ENCODE measurements at places on chromosomes 6 and 20.
A peak's percentile ranks its signal among the peaks of the same experiment; 100 is the strongest.

- no peak for DNase-seq
Measured at GRCh38 chr6:96878143-96878542, 19.5 kb downstream of the NDUFAF4 start.

DNA sequence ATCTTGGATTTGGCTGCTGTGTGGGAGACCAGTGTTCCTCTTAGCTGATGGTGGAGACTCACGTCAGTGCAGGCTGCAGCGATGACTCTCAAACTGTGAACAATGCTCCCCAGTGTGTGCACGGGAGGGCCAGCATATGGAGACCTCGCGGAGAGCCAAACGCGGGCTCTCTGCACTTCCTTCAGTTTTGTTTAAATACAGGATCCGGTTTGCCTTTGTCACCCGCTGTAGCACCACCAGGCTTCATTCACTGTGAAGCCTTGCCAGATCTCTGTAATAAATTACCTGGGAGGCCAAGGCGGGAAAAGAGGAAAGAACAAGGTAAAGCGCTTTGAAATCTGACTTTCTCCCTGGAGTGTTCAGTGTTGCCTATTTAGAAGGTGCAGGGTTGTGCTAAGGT is 30.7 kb upstream of the TMEM14A start:
- DNase-seq = no peak

DNA sequence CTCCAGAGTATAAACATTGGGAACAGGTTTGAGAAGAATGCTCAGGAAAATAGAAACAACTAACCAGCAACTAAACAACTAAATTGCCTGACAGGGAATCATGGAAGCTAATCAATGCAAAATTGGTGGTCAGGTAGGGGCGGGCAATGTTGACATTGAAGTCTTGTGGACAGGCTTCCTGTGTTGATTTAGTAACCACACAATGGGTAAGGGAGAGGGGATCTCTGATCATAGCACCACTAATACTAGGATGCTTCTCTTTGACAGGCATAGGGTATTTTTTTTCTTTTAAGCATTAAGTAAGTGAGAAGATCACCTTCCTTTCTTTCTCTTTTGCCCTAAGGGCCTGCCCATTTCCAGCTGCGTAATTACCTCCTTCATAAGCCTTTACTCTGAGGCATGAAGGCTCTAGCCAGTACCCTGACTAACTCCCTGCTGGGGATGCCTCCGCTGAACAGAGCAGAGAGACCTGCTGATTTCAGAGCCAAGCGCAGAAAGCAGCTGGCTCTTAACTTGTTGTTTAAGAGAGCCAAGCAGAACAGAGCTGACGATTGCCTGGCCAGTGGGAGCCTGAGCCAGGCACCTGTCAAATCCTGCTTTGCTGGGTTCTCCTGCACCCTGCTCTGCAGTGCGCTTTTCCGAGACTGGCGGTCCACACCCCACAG is 118.7 kb downstream of the BMP2 start:
- DNase-seq = no peak

- DNase-seq = no peak
Measured at GRCh38 chr6:90502866-90503407, 83.9 kb downstream of the MAP3K7 start.

- no peak for DNase-seq
Measured at GRCh38 chr6:52337633-52338290, 24.2 kb upstream of the PAQR8 start.

- DNase-seq = no peak
Measured at GRCh38 chr20:13094976-13095375, 86.2 kb downstream of the SPTLC3 start.

GRCh38 chr6:15363164-15363522 is 117.3 kb downstream of the JARID2 start:
- DNase-seq = no peak

GRCh38 chr20:5945963-5946362 is 4.4 kb downstream of the TRMT6 start:
- no peak for DNase-seq

DNA sequence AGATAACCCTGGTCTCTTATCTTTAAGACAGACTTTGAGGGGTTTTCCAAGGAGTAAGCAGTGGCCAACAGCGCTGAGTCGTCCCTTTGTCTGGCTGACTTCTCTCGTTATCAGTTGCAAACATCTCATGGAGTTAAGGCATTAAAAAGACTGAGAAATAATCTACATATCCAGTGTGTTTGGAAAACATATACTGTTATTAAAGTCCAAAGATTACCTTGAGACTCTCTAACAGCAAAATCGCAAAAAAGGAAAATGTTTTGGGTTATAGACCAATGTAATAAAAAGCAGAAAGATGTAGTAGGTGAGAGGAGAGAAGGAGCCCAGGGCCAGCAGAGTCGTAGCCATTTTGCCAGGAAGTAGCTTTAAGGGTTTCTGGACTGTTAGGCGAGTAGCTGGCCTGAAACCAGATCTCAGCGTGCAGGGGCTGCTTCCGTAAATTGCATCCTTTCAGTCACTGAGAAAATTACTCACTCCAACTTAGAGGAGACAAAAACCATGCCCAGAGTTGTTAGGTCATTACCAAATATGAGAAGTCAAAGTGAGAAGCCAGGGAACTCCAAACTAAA is 24.6 kb downstream of the MYLK4 start:
- no peak for DNase-seq

- DNase-seq = no peak
Measured at GRCh38 chr6:56856036-56856580, 98.8 kb upstream of the BEND6 start.

DNA sequence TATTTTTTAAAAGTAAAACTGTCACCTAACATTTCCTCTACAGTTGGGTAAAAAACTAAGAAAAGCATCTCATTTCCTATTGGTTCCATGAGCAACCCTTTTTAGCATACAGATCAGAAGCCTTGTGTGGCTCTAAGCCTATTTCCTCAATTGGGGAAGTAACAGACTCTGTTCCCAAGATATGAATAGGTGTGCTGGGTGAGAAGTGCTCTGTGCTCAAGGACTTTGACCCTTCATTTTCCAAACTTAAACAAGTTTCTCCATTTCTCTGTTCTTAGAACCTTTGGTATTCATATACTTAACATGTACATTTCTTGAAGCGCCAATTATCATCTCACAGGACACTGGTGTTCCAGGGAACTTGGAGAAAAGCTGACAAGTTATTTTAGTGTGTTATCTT is 24.1 kb downstream of the CARMIL1 start:
- DNase-seq = no peak

DNA sequence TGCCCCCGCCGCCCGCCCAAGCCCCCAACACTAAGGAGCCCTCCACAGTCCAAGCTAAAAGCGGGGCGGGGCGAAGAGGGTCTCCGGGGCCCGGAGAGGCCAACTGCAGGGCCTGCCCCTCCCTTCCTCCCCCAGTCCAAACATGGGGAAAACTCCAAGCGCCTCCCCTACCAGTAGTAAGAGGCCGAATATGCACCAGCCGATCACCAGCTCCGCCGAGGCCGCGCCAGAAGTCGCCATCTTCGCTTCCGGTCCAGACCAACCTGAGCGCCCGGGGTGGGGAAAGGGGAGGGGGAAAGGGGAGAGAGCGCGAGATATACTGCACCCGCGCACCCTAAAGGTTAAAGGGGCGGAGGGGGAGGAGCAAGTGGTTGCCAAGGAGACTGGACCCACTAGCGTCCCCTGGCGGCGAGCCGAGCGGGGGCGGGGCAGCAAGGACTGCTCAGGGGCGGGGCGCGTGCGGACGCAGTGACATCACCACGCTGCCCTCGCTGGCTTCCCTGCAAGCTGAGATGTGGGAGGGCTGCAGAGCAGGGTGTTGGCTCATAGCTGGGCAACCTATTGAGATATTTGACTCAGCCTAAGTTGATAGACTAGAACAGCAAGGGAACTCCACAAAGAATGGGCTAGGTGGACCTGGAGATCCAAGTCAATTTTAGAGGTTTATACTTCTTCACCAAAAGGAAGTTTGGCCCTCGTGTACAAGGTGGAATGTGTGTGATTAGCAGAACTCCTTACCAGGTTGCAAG is at the start of gene LMBRD1:
Gene LMBRD1 (minus strand): TSS at position 369 of the 749 bp plus-strand sequence. CDS start 129 bp downstream, at position 240.
- DNase-seq = peak; percentile 96

- DNase-seq = peak; percentile 76
Measured at GRCh38 chr6:42781796-42782688, at the start of gene BICRAL. Gene BICRAL (plus strand): TSS chr6:42782052. CDS start chr6:42822023, 39,971 bp downstream.

- no peak for DNase-seq
Measured at GRCh38 chr6:146434732-146435390, 108.8 kb upstream of the RAB32 start.

GRCh38 chr20:50356525-50356885 is 153.7 kb upstream of the PTPN1 start:
- no peak for DNase-seq

- DNase-seq = no peak
Measured at GRCh38 chr6:88629838-88630494, 333.5 kb downstream of the RNGTT start.

- DNase-seq = no peak
Measured at GRCh38 chr20:57322476-57322875, 7.1 kb upstream of the SPO11 start.

DNA sequence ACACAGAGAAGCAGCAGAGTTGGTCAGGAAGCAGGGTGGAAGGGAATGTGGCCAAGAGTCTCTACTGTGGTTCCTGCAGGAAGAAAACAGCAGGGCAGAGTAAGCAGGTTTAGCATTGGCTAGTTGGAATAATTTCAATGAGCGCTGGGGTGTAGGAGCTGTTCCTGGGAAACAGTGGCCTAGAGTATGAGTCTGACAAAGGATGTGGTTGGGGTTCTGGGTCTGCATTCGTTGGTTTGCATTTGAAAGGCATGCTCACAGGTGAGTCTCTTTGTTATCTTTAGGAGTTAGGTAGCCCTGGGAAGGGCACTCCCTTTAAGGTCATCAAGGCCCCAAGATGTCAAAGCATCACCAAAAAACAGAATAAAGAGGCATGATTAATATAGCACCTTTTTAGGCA is 911.6 kb upstream of the SLC35B3 start:
- DNase-seq = no peak

DNA sequence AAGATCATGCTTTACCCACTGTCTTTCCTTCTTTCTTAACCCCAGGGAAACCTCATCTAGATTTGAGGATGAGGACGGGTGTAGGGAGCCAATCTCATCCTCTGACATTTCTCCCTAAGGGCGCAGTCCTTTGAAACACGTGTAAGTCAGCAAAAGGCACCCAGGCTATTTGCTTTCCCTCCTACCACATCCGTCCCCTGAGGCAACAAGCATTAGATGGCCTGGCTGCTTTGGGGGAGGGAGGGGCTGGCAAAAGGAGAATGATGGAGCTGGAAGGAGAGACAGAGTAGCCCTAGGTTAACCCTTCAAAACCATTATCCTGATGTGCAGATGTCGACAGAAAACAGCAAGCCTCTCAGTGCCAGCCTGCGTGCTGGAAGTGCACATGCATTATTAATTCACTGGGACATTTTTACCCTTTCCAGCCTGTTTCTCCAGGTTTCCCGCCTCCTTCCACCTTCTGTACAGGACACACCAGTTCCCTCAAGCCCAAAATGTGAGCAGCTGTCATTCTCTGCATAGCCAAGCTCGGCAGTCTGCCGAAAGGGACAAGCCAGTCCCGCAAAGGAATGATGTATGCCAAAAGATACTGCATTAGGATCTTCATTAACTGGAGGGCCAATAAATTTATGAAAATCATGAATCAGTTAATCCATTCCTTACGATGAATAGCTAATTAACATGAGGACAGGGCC is 547.2 kb downstream of the CD83 start:
- DNase-seq = no peak

GRCh38 chr6:21102624-21103023 is 490.9 kb upstream of the SOX4 start:
- no peak for DNase-seq

GRCh38 chr6:161351858-161352257 is 78.0 kb upstream of the AGPAT4 start:
- no peak for DNase-seq

- DNase-seq = no peak
Measured at GRCh38 chr20:32029561-32029960, 19.3 kb downstream of the CCM2L start.

GRCh38 chr6:44627883-44628271 is 240.4 kb downstream of the CDC5L start:
- no peak for DNase-seq

DNA sequence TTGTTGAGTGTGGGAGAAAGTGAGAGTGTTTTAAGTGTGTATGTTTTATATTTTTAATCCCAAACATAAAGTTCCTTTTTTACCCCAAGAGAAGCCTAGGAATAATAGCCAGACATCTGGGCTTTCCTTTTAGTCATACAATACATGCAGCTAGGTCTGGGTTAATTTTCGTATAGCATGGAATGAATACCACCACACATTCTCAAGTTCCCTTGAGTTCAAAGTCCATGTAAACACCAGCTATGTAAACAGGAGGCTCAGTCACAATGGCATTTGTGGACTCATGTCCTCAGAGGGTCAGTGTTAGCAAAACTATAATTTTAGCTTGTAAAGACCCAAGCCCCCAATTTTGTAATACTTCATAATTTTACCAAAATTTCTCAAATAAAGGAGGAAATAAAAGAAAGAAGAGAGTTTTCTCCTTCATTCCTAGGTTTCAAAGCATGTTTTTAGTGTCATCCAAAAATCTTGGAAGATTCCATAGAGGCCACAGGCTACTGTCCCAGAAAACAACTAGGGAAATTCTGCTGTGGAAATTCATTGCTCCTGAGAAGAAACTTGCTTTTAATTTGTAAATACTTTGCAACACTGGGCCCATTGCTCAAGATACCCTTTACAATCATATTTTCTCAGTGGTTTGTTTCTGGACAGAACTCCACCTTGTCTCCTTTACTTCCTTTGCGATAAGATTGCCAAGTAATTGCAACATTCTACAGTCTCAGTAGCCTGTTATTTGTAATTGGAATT is 671.2 kb downstream of the COL12A1 start:
- no peak for DNase-seq

GRCh38 chr20:38728191-38728781 is 4.0 kb downstream of the SLC32A1 start:
- DNase-seq = no peak

- DNase-seq = no peak
Measured at GRCh38 chr6:89311853-89312531, 3.1 kb downstream of the GABRR2 start.

DNA sequence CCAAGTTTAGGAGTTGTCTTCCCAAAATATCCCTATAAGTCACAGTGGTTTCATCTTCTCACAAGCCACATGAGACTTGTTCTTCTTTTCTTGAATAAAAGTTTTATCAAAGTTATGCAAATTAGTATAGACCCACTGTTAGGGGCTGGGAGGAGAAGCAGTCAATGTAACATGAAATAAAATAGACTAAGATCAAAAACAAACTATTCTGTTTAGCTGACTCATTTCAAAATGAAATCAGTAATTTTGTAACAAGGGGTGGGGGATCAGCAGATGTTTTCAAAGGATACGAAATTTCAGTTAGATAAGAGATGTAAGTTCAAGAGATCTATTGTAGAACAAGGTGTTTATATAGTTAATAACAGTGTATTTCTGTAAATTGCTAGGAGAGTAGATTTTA is 339.6 kb upstream of the PRDM1 start:
- no peak for DNase-seq

- no peak for DNase-seq
Measured at GRCh38 chr6:16854986-16855385, 93.7 kb upstream of the ATXN1 start.

GRCh38 chr6:14520029-14520428 is 402.5 kb downstream of the CD83 start:
- no peak for DNase-seq

- no peak for DNase-seq
Measured at GRCh38 chr6:105272786-105273185, 93.0 kb upstream of the POPDC3 start.

GRCh38 chr6:63785006-63785405 is 149.4 kb downstream of the PHF3 start:
- no peak for DNase-seq
